ENCODE measurements at places on chromosomes 16 and 17.

GRCh38 chr17:49577650-49577934 is 1.9 kb downstream of the NXPH3 start:
- no peak for DNase-seq

DNA sequence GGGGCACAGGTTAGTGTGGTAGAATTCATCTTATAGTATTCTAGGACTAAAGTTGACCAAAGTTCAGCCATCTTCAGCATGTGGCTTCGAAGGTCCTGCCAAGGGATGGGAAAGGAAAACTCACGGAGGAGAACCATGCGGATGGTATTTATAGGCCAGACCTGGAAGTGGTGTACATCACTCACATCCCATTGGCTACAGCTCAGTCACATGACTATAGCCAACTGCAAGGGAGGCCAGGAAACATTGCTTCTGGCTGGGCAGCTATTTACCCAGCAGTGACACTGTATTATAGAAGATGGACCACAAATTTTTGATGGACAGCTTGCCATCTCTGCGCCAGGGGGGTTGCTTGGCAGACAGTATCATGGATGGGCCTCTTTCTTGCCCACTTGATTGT is 35.7 kb upstream of the COQ7 start:
- no peak for DNase-seq

- DNase-seq = no peak
Measured at GRCh38 chr17:1228781-1229348, 41.4 kb upstream of the BHLHA9 start.

DNA sequence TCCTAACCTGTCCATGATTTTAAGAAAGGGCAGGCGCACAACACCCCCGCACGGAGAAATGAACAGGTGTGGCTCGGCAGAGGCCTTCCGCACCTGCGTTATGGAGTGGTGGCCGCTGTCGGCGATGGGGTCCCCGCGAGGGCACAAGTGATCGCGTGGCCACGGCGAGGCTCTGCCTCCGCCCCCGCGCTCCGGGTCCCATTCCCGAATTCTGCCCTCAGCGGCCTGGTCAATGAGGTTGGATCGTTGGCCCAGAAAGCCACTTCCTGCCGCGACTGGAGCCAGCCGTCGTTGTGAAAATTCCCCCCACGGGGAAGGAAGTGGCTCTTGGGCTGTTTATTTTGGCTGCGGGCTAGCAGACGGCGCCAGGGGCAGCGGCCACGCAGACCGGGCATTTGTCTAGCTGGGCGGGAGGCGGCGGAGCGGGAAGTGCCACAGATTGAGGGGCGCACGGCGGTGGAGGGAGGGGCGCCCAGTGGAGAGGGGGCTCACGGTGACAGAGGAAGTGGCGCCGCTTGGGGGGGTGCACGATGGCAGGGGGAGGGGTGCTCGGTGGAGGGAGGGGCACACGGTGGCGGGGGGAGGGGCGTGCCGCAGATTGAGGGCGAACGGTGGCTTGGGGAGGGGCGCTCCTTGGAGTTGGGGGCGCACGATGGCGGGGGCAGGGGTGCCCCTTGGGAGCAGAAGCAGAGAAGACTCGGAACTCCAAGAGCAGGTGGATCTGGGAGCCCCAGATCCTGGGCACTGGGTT is 25.0 kb downstream of the MRC2 start:
- DNase-seq = peak; percentile 91

- DNase-seq = no peak
Measured at GRCh38 chr17:18185832-18186626, 2.4 kb downstream of the ALKBH5 start.

GRCh38 chr17:9406046-9406606 is 169.5 kb downstream of the STX8 start:
- no peak for DNase-seq

GRCh38 chr16:70663524-70664324 is 17.4 kb downstream of the IL34 start:
- DNase-seq = no peak

GRCh38 chr17:71679832-71680231 is 441.0 kb upstream of the SOX9 start:
- DNase-seq = no peak

DNA sequence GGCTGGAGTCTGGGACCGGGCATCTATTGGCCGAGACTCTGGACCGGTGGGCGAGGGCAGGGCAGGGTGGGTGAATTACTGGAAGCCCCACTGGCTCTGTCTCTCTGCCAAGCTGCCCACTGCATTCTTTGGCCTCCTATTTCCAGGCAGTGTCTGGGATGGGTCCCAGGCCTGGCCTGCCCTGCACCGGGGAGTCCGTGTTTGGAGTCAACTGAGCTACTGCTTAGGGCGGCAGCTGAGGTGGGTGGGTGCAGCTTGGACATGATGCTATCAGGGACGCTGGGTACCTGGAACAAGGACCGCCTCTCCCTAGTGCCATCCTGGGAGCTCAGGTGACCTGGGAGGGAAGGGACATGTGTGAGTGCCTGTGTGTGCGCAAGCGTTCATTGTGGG is 58.1 kb downstream of the SOCS3 start:
- no peak for DNase-seq

DNA sequence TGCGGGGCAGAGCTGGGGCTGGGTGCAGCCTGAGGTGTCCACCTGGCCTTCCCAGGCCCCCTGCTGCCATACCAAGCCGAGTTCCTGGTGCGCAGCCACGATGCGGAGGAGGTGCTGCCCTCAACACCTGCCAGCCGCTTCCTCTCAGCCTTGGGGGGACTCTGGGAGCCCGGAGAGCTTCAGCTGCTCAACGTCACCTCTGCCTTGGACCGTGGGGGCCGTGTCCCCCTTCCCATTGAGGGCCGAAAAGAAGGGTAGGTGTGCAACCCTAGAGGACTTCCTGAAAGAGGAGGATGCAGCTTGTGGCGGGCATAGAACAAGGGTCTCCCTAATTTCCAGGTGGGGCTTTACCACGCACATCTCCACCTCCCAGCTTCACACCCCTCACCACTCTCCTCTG is 2.5 kb downstream of the SGCA start:
- no peak for DNase-seq

DNA sequence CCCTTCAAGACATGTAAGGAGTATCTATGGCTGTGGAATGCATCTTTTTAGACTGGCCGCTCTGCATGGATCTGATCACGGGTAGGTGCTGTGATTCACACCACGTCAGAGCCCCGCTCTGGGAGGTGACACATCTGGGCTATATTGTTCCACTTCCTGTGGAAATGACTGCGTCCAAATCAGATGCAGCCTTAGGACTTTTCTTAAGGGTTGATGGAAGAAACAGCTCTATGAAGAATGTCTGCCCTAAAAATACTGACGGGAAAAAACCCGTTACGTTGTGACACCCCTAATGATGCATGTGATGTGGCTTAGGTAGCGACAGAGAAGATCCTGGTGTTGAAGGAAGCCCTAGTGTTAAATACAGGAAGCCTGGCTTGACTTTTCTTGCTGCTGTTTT is 12.2 kb downstream of the BANP start:
- DNase-seq = no peak

- no peak for DNase-seq
Measured at GRCh38 chr16:67667453-67667816, 821 bp downstream of the C16orf86 start.

DNA sequence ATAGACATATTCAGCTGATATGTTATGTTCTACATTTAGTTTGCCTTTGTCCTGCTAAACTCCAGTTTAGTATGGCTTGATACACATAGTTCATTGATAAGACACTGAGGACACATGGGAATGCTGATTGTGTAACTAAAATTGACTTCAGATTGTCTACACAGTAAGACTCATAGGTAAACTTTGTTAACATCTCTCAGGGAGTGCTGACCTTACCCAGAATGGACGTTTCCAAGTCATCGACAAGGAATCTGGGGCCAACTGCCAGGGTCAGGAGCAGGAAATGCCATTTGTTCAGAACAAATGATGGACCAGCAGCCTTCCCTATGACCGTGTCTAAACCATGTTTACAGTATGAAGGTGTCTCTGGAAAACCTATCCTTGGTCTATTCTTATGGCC is 58.7 kb downstream of the DYNLRB2 start:
- no peak for DNase-seq

Data from mesenteric fat pad (tissue), 1 donor.